Muscle of back (tissue), 13 donors: ENCODE measurements at places on chromosomes 3 and 15. TPM values are rescaled to one million over a fixed set of nuclear protein-coding genes. Genes with fewer than 3 reads are reported as not detected.

Gene EPHA3
- 16.2 TPM for polyA plus RNA-seq

GRCh38 chr3:105495021-105495420 lies 128.3 kb downstream of the ALCAM start:
- no peak for DNase-seq

DNA sequence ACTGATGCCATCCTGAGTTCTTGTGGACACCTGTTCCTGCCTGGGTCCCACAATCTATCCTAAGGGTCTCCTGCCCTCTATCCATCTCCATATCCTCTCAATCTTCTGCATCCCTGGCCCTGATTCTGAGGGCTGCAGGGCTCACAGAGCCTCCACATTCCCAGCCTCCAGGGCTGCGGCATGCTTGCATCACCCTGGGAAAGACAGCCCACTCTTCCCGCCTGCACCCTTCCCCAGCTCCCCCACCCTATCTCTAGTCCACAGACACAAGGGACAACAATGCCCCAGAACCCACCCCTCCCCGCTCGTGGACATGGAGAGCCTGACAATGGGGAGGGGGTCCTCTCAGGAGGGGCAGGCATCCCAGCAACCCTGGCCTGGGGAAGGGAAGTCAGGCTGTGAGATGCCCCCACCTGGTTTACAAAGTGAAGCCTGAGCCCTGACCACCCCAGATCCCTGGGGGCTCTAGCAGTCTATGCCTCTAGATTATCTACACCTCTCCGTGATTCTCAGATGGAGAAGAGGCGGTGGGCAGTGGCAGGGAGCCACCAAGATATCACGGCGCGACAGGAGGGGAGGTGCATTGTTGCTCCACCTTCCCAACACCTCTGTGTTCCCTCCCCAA lies 10.3 kb downstream of the SEMA3G start:
- no peak for DNase-seq

DNA sequence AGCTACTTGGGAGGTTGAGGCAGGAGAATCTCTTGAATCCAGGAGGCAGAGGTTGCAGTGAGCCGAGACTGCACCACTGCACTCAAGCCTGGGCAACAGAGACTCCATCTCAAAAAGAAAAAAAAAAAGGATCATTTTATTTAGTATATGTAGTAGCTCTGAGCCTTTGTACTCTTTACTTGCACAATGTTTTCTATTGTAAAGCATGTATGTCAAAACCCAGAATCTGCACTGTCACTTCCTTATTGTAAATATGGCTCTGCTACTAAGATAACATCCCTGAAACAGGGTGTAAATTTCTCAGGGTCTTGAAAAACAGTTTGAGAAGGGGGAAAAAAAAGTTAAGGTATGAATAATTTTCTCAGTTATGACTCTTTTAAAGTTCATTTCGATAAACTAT lies 35.1 kb downstream of the SLMAP start:
- no peak for DNase-seq

Gene GPR149
- polyA plus RNA-seq = 0.09 TPM

GRCh38 chr3:84536916-84537315 lies 421.9 kb upstream of the CADM2 start:
- no peak for DNase-seq

Gene FSD2
- polyA plus RNA-seq = 59.7 TPM

DNA sequence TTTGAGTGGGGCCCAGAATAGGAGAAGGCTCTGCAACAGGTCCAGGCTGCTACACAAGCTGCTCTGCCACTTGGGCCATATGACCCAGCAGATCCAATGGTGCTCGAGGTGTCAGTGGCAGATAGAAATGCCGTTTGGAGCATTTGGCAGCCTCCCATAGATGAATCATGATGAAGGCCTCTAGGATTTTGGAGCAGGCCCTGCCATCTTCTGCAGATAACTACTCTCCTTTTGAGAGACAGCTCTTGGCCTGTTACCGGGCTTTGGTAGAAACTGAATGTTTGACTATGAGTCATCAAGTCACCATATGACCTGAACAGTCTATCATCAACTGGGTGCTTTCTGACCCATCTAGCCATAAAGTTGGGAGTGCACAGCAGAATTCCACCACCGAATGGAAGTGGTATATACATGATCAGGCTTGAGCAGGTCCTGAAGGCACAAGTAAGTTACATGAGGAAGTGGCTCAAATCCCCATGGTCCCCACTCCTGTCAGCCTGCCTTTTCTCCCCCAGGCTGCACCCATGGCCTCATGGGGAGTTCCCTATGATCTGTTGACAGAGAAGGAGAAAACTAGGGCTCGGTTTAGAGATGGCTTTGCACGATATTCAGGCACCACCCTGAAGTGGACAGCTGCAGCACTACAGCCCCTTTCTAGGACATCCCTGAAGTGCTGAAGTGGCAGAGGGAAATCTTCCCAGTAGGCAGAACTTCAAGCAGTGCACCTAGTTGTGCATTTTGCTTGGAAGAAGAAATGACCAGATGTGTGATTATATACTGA lies 971.4 kb downstream of the MCTP2 start:
- DNase-seq = no peak

Gene SLC7A14
- 0.13 TPM for polyA plus RNA-seq

- no peak for DNase-seq
Observed at GRCh38 chr3:119944091-119944490, 150.2 kb downstream of the GSK3B start.

GRCh38 chr3:163957072-163957471 lies 1121.2 kb downstream of the SI start:
- no peak for DNase-seq
